ENCODE measurements at places on chromosomes 6 and 20.

GRCh38 chr20:8129211-8129976 is 2.7 kb upstream of the PLCB1 start:
- no peak for DNase-seq

DNA sequence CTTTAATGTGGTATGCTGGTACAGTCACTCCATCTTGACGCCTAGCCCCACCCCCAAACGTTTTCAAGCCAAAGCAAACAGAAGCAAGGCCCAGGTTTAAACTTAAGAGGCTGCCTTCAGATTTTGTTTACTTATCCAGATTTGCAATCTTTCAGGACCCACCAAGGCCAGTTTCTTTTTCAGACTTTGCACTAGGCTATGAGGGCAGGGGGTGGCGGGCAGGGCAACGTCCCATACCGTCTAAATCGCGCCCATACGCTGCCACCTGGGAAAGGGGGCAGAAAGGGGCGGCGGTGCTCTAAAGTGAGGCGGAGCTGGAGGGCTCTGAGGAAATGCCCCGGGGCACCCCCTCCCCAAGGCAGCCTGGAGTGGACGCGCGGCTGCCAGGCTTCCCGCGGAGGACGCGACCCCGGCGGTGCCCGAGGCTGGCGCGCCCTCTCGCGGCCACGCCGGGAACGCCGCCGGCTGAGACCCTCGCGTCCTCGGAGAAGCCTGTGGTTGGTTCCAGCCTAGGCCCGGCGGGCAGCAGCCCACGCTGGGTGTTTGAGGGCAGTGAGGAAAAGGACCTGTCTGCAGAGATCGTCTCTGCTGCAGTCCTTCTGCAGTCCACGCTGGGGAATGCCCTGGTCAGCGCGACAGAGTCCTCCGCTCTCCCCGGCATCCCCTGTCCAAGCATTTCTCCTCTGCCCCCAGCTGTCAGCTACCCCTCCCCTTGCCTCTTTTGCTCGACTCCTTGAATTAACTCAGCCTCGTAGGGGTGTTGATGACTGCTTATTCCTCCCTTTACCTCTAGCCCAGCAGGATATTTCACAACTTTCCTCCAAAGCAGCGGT is 129.2 kb upstream of the PRND start:
- DNase-seq, result no peak

GRCh38 chr20:21006611-21007010 is 99.5 kb downstream of the LINC00237 start:
- no peak for DNase-seq

DNA sequence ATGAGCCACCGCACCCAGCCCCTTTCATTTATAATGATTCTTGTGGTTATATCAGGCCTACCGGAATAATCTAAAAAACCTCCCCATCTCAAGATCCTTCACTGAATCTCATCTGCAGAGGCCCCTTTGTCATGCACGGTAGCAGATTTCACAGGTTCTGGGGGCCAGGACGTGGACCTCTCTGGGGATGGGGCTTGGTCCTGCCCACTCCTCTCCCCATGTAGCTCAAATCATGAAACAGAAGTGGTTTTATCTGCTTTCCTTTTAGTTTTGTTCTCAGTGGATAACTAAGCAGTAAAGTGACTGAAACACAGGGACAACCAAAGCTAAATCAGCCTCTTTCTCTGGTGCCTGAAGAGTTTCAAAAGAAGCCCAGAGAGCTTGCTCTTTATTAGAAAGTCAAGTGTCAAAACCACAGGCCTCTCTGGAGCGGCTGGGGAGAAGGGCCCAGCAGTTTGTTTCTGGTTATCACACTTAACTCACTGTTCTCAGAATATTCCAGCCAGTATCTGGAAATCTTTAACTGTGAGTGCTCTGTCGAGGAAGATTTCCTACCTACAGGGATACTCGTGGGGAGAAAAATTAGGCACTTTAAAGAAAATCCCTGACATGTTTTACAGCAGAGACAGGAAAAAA is 60.6 kb upstream of the FAM184A start:
- DNase-seq, result no peak

DNA sequence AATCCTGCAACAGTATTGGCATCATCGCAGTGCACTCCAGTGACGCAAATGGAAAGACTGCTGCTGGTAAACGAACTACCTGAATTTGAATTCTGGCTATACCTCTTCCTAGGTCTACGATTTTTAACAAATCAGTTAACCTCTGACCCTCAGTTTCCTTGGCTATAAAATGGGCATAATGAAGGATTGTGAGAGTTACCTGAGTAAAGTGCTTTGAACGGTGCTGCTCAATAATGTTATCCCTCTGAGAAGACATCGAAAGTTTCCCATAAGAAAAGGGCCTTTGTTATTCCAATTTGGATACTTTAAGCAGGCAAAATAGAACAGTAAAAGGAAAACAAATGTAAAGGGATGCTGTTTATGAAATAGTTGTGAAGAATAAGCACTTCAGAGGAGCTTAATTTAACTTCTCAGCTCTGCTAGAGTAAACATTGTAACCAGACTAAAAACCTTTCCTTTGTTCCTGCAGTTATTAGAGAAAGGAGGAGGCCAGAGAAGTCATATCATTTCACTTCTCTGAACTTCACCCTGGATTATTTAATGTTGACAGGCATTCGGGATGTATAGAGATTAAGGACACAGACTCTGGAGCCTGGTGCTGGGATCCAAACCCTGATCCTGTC is 5.8 kb downstream of the SGK1 start:
- DNase-seq, result no peak
